ENCODE measurements at places on chromosomes 3 and 15. TPM values are rescaled to one million over a fixed set of nuclear protein-coding genes. Genes with fewer than 3 reads are reported as not detected.

TGM4 gene
- total RNA-seq: not detected

TEX9 gene
- 5.5 TPM for total RNA-seq

UNC13C gene
- total RNA-seq: not detected

CHST14 gene
- 15.9 TPM for total RNA-seq

APPL1 gene
- 52.7 TPM for total RNA-seq

XCR1 gene
- total RNA-seq: not detected

SCN11A gene
- under 0.01 TPM for total RNA-seq

SOX14 gene
- total RNA-seq: not detected

PLA2G4E gene
- under 0.01 TPM for total RNA-seq

CD96 gene
- total RNA-seq: not detected
